Mesothelial cell of epicardium (in vitro differentiated cells): ENCODE measurements at places on chromosomes 1 and 21. TPM values are rescaled to one million over a fixed set of nuclear protein-coding genes. Genes with fewer than 3 reads are reported as not detected.

GRCh38 chr1:221620437-221621384 lies 121.2 kb downstream of the DUSP10 start:
- no peak overlapping the region for H3K27ac ChIP-seq
- H3K4me3 ChIP-seq = no peak overlapping the region
- no peak for DNase-seq
- no peaks in the 10 kb centered on the region for H3K27me3 ChIP-seq
- peaks cover 5% of the 10 kb centered on the region for H3K4me1 ChIP-seq
- H3K36me3 ChIP-seq = no peaks in the 10 kb centered on the region

- H3K27me3 ChIP-seq = peaks cover 2% of the 10 kb centered on the region
- peak within 1 kb of the TSS; percentile 57 for H3K4me3 ChIP-seq
- peak; percentile 47 for DNase-seq
- no peaks in the 10 kb centered on the region for H3K36me3 ChIP-seq
- no peak within 1 kb of the TSS for H3K27ac ChIP-seq
Observed at GRCh38 chr21:39867198-39867650, at the start of gene PCP4. TSS of gene PCP4 (plus strand) at chr21:39867438. CDS start at chr21:39867502, 64 bp downstream.

The L1TD1 gene
- 5.3 to 5.5 TPM (median 5.5 TPM) in 3 replicates for total RNA-seq

- no peak overlapping the region for H3K4me3 ChIP-seq
- no peaks in the 10 kb centered on the region for H3K27me3 ChIP-seq
- no peaks in the 10 kb centered on the region for H3K4me1 ChIP-seq
- DNase-seq = no peak
Observed at GRCh38 chr1:29299446-29299845, 63.1 kb downstream of the PTPRU start.

The PRPF38A gene
- 54.9 to 55.9 TPM (median 55.6 TPM) in 3 replicates for total RNA-seq

GRCh38 chr1:147549526-147549925 lies 8.2 kb downstream of the BCL9 start:
- no peaks in the 10 kb centered on the region for H3K36me3 ChIP-seq
- H3K27ac ChIP-seq = no peak overlapping the region
- DNase-seq = no peak
- H3K27me3 ChIP-seq = no peaks in the 10 kb centered on the region
- no peak overlapping the region for H3K4me3 ChIP-seq
